Karpas-422 (cell line): ENCODE measurements at places on chromosomes 1 and 21.
A peak's percentile ranks its signal among the peaks of the same experiment; 100 is the strongest.

DNA sequence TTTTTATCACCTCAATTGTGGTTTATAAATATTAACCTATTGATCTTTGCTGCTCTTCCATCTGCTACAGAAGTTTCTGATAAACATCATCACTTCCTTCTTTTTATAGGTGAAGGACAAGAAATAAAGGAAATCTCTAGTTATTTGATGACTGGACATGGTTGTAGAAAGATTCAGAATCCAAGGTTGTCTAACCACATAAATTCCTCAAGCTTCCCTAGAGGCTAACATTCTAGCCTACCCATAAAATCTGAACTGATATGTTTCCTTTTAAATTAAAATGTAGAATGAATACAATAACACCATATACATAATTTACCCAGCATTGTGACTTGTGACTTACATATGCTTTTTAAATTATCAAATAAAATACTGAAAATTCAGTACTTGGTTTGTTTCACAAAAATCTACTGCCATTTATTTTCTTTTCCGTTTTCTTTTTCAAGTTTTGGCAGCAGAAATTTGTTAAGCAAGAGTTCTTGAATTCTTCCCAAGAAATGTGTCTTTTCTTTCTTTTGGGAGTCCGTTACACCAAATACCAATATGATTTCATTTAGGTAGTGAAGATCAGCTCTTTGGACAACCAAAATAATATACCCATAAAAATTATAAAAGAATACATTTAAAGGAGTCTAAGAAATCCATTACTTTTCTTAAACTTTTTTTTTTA lies 513.2 kb upstream of the ADGRL2 start:
- no peak for DNase-seq
- H3K36me3 ChIP-seq, result no peaks in the 10 kb centered on the region
- no peak overlapping the region for H3K27ac ChIP-seq
- no peak overlapping the region for H3K4me3 ChIP-seq

DNA sequence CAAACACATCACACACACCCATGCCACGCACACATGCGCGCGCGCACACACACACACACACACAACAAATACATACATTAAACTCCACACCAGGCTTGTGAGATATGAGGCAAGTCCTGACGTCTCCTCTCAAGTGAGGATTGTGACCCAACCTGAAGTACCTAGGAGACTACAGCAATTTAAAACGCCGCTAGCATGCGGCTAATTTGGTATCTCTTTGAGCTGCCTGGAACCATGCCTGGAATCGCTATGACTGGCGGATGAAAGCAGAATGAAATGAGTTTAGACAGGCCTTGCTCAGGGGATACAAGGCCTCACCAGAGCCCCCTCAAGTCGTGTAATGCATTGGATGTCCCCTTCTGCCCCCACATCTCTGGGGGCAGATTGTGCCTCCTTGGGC lies 1.6 kb upstream of the RAB7B start:
- H3K27ac ChIP-seq, result no peak overlapping the region
- DNase-seq, result no peak
- no peak overlapping the region for H3K4me3 ChIP-seq
- H3K4me1 ChIP-seq, result no peaks in the 10 kb centered on the region
- no peaks in the 10 kb centered on the region for H3K27me3 ChIP-seq
- no peaks in the 10 kb centered on the region for H3K36me3 ChIP-seq

DNA sequence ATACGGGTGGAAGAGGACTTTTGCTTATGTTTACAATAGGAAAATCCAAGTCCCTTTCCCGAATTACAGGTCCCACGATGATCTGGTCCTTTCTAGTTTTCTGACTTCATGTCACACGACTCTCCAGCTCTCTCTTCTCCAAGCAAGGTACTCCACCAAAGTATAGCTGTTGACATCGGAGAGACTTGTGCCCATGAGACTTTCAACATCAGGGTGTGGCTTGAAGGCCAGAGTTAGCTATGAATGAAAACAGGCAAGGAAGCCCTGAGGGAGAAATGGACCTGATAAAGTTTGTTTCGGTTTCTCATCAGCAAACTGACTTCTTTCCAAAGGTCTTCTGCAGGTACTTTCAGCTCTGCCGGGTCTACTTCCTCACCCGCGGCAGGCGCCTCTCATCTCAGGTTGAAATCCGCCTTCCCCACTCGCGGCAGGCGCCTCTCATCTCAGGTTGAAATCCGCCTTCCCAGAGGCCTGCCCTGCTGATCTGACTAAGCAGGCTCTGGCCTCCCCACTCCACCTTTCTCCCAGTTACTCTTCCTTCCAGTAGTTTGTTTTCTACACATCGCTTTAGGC lies 2.1 kb upstream of the PER3 start:
- H3K4me3 ChIP-seq, result no peak overlapping the region
- H3K27ac ChIP-seq, result no peak overlapping the region
- H3K4me1 ChIP-seq, result peaks cover 8% of the 10 kb centered on the region
- no peaks in the 10 kb centered on the region for H3K27me3 ChIP-seq

DNA sequence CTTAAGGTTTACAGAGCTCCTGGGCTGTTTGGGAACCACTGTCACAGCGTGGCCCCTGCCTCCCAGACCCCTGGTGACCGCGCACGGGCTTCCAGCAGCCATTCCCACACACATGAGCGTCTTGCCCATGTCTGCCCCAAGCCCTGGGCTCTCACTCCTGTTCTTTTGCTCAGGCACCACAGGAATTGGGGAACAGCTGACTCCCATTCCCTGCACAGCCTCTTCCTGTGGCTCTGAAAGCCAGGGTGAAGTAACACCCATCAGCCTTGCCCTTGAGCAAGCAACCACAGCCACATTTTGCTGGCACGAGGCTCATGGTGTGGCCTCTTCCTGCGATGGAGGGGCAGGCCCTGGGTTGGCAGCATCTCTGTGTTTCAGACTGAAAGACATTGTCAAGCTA lies 14.3 kb upstream of the GPR157 start:
- DNase-seq, result no peak
- no peak overlapping the region for H3K4me3 ChIP-seq
- no peak overlapping the region for H3K27ac ChIP-seq
- H3K4me1 ChIP-seq, result no peaks in the 10 kb centered on the region
- no peaks in the 10 kb centered on the region for H3K36me3 ChIP-seq

DNA sequence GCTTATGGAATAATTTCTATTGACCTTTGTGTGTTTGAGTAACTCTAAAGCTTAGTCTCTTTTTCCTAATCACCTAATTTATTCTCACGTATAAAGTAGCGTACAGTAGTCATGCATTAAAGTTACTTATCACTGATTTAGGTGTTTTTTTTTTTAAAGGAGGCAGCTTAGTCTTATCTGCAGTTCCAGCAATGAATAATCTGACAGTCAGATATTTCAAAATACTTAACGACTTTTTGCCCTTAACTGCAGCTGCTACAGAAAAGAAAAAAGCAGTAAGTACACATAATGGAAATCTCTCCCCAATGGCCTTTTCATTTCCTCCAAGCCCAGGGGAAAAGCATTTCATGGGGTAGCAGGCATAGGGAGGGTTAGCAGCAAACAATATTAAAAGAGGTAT lies 54.6 kb downstream of the SLC35F3 start:
- no peak overlapping the region for H3K27ac ChIP-seq
- no peaks in the 10 kb centered on the region for H3K4me1 ChIP-seq
- H3K4me3 ChIP-seq, result no peak overlapping the region
- H3K27me3 ChIP-seq, result no peaks in the 10 kb centered on the region

GRCh38 chr1:242133796-242134195 lies 134.9 kb upstream of the MAP1LC3C start:
- no peak for DNase-seq
- H3K36me3 ChIP-seq, result no peaks in the 10 kb centered on the region
- H3K4me3 ChIP-seq, result no peak overlapping the region
- peaks cover 2% of the 10 kb centered on the region for H3K4me1 ChIP-seq
- H3K27me3 ChIP-seq, result no peaks in the 10 kb centered on the region

- peaks cover 68% of the 10 kb centered on the region for H3K4me1 ChIP-seq
- peaks cover 23% of the 10 kb centered on the region; the same call in 1 of the 2 replicates for H3K36me3 ChIP-seq
- DNase-seq, result peak; percentile 86
- H3K27me3 ChIP-seq, result no peaks in the 10 kb centered on the region
Observed at GRCh38 chr1:42957880-42958487, 684 bp downstream of the SLC2A1 start.

- peak overlapping the region; percentile 21; the same call in 1 of the 2 replicates for H3K27ac ChIP-seq
- DNase-seq, result peak; percentile 52
- no peaks in the 10 kb centered on the region for H3K27me3 ChIP-seq
- peak overlapping the region; percentile 26; the same call in 1 of the 2 replicates for H3K4me3 ChIP-seq
- no peaks in the 10 kb centered on the region for H3K36me3 ChIP-seq
Observed at GRCh38 chr1:203380420-203381150, 29.7 kb upstream of the FMOD start.

- H3K27ac ChIP-seq, result no peak overlapping the region
- no peaks in the 10 kb centered on the region for H3K36me3 ChIP-seq
- no peak overlapping the region for H3K4me3 ChIP-seq
- H3K27me3 ChIP-seq, result no peaks in the 10 kb centered on the region
- no peak for DNase-seq
- no peaks in the 10 kb centered on the region for H3K4me1 ChIP-seq
Observed at GRCh38 chr1:25990251-25990650, 7.6 kb downstream of the PAFAH2 start.

- DNase-seq, result no peak
- H3K4me3 ChIP-seq, result no peak overlapping the region
- no peaks in the 10 kb centered on the region for H3K36me3 ChIP-seq
- H3K27ac ChIP-seq, result no peak overlapping the region
- H3K27me3 ChIP-seq, result no peaks in the 10 kb centered on the region
Observed at GRCh38 chr1:14440731-14441130, 157.8 kb upstream of the KAZN start.

DNA sequence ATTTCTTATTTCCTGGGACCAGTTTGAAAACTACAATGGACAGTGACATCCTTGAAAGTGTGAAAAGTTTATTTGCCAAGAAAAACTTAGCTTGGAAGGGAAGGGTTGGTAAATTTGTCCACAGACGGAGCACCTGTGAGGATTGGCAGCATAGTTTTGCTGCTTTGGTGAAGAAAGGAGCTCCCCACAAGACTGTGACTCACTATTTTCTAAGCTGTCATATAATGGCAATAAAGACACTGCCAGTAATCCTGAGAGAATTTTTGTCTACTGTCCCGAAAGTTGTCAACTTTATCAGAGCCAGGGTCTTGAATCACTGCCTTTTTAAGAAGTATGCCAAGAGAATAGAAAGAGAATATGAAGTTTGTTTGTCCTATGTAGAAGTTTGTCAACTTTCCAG lies 230.8 kb downstream of the NEGR1 start:
- no peaks in the 10 kb centered on the region for H3K36me3 ChIP-seq
- H3K4me1 ChIP-seq, result no peaks in the 10 kb centered on the region
- no peak for DNase-seq
- no peak overlapping the region for H3K4me3 ChIP-seq
- no peaks in the 10 kb centered on the region for H3K27me3 ChIP-seq
- H3K27ac ChIP-seq, result no peak overlapping the region

GRCh38 chr1:162065016-162065415 lies 4.5 kb upstream of the NOS1AP start:
- H3K4me3 ChIP-seq, result no peak overlapping the region
- no peak for DNase-seq
- H3K27ac ChIP-seq, result no peak overlapping the region
- H3K4me1 ChIP-seq, result peaks cover 21% of the 10 kb centered on the region

GRCh38 chr1:173451981-173452380 lies 25.2 kb upstream of the PRDX6 start:
- no peaks in the 10 kb centered on the region for H3K36me3 ChIP-seq
- H3K27me3 ChIP-seq, result no peaks in the 10 kb centered on the region
- no peak overlapping the region for H3K4me3 ChIP-seq
- H3K4me1 ChIP-seq, result peaks cover 14% of the 10 kb centered on the region
- H3K27ac ChIP-seq, result no peak overlapping the region
- DNase-seq, result no peak

GRCh38 chr1:167463875-167464575 lies 54.3 kb downstream of the CD247 start:
- H3K27me3 ChIP-seq, result no peaks in the 10 kb centered on the region
- H3K36me3 ChIP-seq, result no peaks in the 10 kb centered on the region
- no peak for DNase-seq
- H3K4me1 ChIP-seq, result no peaks in the 10 kb centered on the region

DNA sequence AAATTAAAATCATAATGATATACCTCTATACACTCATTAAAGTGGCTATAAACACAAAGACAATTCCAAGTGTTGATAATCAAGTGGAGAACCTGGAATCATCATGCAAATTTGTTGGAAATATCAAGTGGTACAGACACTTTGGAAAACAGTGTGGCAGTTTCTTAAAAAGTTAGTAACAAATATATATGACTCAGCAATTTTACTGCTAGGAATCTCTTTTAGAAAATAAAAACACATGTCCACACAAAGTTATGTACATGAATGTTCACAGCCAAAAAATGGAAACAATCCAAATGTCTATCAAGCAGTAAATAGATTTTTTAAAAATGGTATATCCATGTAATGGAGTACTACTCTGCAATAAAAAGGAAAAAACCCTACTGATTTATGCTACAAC lies 375.6 kb downstream of the HLX start:
- H3K27ac ChIP-seq, result no peak overlapping the region
- H3K36me3 ChIP-seq, result no peaks in the 10 kb centered on the region
- no peak for DNase-seq
- no peak overlapping the region for H3K4me3 ChIP-seq
- no peaks in the 10 kb centered on the region for H3K27me3 ChIP-seq
- no peaks in the 10 kb centered on the region for H3K4me1 ChIP-seq
